ENCODE measurements at places on chromosomes 13 and 19. TPM values are rescaled to one million over a fixed set of nuclear protein-coding genes. Genes with fewer than 3 reads are reported as not detected.

DNA sequence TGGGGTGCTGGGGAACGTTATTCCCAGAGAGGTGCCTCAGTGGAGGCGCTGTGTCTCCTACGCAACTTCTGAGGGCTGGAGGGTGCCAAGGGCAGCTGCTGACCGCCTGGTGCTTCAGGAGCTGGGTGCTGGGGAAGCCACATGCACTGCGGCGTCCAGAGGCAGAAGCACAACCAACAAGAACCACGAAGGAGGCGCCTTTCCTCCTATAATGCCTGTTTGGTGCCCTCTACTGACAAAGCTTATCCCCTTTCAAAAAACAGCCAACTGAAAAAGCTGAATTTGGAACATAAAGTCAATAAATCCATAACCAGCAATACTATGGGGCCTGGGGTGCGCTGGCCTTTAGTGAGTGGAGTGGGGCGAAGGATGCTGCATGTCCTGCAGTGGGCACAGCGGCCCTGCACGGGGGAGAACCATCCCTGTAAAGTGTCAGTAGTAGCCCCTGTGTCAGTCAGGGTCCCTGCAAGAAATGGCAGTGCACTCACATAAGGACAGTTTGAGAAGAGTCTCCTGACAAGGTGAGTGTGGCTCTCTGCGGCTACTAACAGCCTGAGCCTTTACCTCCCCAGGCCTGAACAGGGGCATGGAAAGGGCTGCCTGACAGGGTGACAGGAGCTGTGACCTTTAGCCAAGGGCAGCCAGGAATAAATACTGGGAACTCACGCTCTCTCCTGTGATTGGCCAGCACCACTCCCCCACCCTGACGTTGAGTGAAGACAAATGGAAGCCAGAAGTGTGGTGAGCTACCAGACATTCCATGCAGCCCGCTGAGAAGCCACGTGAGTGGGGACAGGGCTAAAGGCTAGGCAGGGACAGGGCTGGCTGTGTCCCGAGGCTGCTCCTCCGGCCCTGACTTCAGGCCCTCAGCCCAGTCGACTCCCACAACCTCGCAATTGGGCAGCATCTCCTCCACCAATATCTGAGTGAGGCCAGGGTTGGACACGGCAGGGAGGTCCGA is 4.5 kb upstream of the B3GNT8 start:
- DNase-seq, result peak; percentile 76

The KIR2DL3 gene
- total RNA-seq, result not detected

The LAIR1 gene
- total RNA-seq, result 12.0 TPM

DNA sequence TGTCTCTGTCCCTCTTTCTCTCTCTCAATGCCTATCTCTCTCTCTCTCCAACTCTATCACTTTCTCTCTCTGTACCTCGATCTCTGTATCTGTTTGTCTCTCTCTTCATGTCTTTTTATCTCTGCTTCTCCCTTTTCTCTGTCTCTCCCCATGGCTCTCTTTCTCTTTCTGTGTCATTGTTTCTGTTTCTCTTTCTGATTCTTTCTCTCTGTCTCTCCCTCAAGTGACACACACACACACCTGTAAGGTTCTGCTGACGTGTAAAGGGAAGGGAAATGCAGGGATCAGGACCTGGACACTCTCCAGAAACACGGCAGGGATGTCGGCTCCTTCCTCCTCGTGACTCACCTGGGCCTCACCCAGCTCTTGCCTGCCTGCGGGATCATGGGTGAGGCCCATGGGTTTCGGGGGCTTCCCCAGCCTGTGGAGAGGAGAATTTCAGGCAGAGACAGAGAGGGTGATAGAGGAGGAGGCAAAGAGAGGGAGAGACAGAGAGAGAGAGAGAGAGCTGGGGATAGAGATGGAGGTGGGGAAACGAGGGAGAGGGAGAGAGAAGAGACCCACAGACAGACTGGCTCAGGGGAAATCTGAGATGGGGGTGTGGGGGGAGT is 5.4 kb upstream of the PLAUR start:
- DNase-seq, result no peak

- DNase-seq, result no peak
These were observed 111.9 kb downstream of the COL4A2 start for GRCh38 chr13:110418944-110419343.

- no peak for DNase-seq
These were observed 7.5 kb downstream of the ZNF835 start for GRCh38 chr19:56663931-56664500.

- DNase-seq, result no peak
These were observed 973.3 kb upstream of the MIR17HG start for GRCh38 chr13:90374168-90374567.

GRCh38 chr13:108352599-108352998 is 83.1 kb downstream of the TNFSF13B start:
- no peak for DNase-seq

The CADM4 gene
- total RNA-seq, result 43.0 TPM

DNA sequence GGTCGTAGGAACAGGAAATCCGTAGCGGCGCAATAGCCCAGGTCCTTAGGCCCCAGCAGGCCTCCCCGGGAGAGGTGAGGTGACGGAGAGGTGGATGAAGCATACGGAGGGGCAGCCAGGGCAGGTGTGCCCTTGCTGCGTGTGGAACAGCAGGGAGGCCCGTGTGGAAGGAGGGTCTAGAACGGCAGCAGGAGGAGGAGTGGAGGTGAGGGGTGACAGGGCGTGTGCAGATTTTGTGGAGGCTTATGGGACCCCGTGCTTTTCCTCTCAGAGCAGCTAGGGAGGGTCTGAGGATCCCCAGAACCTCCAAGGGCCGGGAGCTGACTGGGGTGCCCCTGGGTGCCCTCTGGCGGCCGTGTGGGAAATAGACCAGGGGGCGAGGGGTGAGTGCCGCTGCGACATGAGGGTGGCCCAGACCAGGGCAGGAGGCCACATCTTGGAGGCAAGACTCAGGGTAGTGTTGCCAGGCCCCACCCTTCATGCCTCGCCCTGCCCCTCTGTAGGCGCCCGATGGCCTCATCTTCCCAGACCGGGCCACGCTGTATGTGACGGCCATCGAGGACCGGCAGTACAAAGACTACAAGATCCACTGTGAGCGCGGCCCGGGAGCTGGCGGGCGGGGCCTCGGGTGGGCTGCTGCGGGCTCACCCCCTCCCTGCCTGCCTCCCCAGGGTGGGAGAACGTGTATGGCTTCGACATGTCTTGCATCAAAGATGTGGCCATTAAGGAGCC is 5.0 kb upstream of the ADM5 start:
- peak; percentile 22 for DNase-seq

DNA sequence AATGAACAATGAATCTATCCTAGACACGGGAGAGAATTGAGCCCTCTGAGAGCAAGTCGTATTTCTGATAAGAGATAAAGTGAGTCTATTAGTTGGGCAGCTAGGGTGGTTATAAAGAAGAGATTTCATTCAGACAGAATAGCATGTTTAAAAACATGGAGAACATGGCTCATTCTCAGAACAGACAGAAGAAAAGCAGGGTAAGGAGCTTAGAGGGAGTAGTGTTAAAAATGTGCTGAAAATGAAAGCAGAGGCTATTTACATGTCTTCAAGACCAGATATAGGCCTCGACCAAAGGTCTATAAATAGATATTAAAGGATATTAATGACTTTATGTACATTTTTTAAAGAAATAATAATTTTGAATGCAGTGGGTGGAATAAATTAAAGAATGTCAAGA is 149.5 kb downstream of the SLITRK1 start:
- DNase-seq, result no peak

DNA sequence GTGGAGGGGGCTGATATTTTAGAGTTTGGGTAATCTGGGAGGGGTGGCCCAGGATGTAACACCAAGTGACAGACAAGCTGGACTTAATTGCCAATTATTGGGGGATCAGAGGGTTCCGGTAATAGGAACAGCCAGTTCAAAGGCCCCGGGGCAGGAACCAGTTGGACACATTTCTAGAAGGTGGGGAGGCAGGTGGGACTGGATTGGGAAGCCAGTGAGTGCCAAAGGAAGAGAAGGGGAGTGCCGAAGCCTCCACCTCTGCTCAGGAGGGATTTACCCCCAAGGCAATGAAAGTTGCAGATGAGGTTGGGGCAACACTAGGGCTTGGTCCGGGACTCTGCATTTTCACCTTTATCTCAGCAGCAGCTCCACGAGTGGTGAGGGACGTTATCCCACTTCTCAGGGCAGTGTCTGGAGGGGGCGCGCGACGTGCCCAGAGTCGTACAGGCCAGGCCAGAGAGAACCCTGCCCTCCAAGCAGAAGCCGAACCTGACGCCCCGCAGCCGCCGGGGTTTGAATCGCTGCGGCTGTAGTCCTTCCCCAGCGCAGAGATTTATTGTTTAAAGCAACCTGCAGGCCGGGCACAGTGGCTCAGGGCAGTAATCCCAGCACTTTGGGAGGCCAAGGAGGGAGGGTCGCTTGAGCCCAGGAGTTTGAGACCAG is 5.7 kb upstream of the JUND start:
- no peak for DNase-seq

DNA sequence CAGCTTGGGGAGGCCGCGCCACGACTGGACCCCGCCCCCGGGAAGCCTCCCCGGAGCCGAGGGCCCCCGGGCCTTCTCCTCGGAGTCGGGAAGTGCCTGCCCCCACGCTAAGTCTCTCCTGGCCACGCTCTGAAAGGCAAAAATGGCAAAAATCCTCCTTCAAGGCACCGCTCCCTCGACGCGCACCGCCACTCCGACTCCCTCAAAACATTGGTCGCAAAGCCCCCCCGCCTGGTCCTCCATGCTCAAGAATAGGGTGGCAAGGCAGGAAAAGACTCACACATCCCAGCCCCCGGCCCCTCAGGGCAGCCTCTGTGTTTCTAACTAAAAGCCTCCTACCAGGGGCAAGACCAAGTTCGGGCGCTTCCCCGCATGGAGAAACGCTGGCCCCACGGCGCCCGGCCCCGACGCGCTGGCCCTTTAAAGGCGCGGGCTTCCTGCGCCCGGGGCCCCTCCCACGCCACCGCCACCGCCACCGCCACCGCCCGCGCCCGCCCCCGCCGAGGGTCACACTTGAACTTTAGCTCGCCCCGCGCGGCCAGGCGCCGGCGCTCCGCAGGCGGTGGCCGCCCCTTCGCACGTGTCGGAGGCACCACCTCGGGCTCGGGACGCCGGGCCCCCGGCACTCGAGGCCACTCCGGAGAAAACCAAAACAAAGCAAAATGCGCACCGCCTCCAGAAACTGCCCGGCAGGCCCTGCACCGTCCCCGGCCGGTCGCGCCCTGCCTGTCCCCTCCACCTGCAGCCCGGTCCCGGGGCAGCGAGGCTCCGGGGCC is 1.9 kb downstream of the FOXO1 start:
- DNase-seq, result peak; percentile 85

DNA sequence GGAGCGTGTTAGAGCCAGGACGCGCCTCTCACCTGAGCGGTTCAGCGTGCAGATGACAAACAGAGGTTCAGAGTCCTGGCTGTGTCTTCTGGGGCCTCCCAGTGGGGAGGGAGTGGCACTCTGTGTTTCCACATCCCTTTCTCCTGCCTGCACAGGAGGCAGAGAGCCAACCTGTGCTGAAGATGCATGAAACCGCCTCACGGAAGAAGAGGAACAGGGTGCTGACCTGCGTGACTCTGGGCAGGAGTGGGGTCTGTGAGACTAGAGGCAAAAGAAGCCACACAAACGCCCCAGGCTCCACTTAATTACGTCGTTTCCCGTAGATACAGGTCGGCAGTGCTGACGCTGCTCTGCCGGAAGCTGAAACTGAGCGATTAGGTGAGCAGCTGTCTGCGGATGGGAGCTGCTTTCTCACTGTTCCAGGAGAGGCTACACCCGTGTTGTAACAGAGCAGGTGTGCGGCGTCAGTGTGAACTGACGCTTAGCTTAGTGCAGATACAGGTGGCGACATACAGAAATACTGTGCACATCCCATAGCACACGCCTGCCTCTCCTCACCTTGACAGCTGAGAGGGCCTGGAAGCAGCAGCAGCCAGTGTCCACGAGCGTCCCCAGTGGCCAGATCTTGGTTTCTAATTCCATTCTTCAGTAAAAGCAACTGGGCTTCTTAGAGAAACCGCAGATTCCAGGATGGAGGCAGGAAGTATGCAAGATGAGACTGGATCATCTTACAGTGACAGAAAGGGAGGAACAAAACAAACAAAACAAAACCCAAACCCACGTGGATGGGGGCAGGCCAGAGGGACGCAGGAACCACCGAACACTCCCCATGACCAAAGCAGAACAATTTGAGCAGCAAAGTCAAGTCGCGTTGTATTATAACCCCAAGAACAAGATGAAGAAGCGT is 37.7 kb upstream of the MCF2L start:
- peak; percentile 42 for DNase-seq

GRCh38 chr19:14345116-14345763 is 36.0 kb upstream of the ADGRE5 start:
- no peak for DNase-seq

GRCh38 chr13:46575818-46576221 is 22.9 kb downstream of the LRCH1 start:
- DNase-seq, result peak; percentile 38

The AMER2 gene
- not detected for total RNA-seq

The KRTDAP gene
- not detected for total RNA-seq

DNA sequence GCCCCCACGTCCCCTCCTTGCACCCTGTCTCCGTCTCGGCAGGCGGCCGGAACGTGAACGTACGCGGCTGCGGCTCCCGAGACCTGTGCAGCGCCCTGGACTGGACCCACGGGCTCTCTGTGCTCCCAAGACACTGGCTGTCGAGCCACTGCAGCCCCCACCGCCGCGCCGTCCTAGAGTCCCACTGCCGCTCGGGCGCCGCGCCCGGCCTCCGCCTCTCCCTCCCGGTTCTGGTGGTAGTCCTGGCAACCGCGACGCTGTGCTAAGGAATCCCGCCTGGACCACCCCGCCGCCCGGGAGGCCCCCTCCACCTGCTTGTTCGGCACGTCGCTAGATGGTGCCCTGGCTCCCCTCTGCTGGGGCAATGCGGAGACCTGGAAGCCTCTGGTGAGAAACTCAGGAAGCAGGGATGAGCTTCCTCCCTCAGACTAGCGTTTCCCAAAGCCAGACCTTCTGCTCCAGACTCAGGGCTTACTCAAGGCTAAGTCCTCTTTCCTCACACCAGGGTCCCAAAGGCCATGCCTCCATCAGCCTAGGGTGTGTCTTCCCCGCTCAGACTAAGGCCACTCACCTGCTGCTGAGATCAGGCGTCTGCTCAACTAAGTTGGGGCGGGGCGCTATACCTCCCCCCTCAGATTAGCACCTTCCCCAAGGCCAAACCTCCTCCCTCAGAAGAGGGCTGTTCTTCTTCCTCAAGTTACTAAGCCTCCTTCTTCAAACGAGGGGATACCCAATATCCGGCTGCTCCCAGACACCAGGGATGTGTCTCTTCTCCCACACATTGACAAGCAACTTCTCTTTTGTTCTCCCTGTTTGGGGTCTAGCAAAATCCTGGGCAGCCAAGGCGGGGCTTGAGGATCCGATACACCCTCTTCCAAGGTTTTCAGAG is 16.1 kb upstream of the IRGC start:
- no peak for DNase-seq

The PIN1 gene
- total RNA-seq, result 102 TPM

GRCh38 chr13:80144493-80144892 is 196.4 kb downstream of the SPRY2 start:
- no peak for DNase-seq

The ZNF540 gene
- total RNA-seq, result 5.0 TPM

DNA sequence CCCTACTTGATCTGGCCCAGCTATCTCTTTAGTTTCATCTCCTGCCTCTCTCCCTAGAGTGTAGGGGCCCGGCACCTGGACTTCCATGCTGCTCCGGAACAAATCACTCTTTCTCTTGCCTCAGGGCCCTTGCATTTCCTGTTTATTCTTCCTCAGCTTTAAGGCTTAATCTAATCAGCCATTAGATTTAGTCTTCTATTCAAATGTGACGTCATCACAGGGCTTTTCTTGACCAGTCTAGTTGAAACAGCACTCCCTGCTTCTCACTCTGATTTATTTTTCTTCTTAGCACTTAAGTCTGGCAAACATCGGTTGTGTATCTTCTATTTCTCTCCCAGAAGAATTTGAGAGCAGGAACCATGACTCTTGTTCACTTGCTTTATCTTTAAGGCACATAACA is 564.1 kb downstream of the EFNB2 start:
- no peak for DNase-seq

- no peak for DNase-seq
These were observed 372.7 kb downstream of the ENOX1 start for GRCh38 chr13:43414111-43414510.
